ENCODE measurements at places on chromosomes 2 and 18.

DNA sequence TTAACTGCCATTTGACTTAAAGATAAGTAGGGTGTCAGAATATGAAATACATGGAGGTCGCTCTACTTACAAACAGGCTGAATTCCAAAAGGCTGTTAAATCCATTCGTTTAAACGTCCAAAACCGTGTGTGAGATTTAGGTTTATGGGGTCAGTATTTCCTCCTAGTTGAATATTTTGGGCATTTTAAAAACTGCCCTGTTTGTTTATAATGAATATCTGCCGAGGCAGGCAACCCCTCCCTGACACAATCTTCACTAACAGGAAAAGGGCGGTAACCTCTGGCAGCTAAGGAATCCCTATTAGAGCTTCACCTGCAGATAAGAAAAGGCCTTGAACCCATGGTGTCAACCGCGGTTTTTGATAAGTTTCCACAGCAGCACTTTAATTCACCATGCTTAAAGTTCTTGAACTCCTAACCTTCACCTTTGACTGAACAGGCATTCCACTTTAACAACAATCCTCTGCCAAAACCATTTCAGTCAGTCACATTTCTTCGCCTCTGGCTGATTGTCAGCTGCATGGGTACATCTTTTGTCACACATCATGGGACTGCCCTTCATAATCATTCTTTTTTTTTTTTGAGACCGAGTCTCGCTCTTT lies 17.8 kb downstream of the TRAK2 start:
- DNase-seq, result no peak

GRCh38 chr18:12943215-12943614 lies 4.6 kb upstream of the SEH1L start:
- no peak for DNase-seq

DNA sequence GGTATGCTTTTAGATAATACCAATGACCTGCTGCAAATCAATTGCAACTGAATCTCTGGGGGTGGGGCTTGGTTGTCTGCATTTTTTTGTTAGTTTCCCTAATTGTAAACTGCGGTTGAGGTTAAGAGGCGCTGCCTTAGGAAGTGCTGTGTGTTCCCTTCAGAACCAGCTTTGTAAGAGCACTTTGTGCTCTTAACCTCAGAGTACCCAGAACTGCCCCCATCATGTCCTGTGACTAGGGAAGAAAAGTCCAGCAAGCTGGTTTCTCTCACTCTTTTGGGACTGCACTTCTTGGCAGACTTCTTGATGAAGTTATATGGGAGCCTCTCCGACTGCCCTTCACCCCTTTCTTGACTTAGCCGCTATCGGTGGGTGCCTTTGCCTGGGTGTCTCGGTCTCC lies 245.5 kb upstream of the CXCR4 start:
- DNase-seq, result no peak

GRCh38 chr2:218260742-218261422 lies at the start of gene GPBAR1:
Gene GPBAR1 (plus strand): TSS chr2:218261015. CDS start chr2:218262725, 1,710 bp downstream.
- no peak for DNase-seq

- DNase-seq, result no peak
Observed at GRCh38 chr18:71011389-71011788, 722.5 kb downstream of the SOCS6 start.

Measured in GM04504 (cell line).